ENCODE measurements at places on chromosomes 11 and 22.

DNA sequence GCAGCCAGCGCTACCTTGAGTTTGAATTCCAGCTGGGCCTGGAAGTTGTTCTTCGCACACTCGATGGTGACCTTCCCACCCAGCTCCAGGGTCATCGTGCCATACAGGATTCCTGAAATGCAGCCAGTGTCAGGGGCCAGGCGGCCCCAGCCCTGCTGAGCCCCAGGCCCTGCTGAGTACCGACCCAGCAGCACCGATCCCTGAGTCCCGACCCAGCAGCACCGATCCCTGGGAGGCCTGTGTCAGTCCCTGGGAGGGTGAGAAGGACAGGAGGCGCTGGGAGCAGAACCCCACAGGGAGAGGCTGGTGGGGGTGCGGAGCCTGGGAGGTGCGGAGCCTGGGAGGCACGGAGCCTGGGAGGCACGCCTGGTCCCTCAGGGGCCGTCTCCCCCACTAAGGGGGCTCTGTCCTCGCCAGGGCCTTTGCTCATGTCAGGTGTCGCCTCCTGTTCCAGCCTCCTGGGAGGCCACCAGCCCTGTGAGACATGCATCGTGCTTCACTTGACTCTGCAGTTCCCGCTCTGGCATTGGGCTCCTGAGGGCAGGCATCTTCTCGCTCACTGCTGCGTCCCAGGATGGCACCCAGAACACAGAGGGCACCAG is 37.1 kb upstream of the CARS1 start:
- no peak for DNase-seq

- no peak for DNase-seq
Measured at GRCh38 chr22:17493419-17493981, 69.8 kb upstream of the SLC25A18 start.

GRCh38 chr11:80638296-80638695 is 1197.5 kb upstream of the TENM4 start:
- peak; percentile 42 for DNase-seq

GRCh38 chr11:88337181-88337986 is at the start of gene CTSC:
Gene CTSC, minus strand, starts transcription at chr11:88337736. Its CDS starts 64 bp downstream, at chr11:88337672.
- DNase-seq: peak; percentile 94

DNA sequence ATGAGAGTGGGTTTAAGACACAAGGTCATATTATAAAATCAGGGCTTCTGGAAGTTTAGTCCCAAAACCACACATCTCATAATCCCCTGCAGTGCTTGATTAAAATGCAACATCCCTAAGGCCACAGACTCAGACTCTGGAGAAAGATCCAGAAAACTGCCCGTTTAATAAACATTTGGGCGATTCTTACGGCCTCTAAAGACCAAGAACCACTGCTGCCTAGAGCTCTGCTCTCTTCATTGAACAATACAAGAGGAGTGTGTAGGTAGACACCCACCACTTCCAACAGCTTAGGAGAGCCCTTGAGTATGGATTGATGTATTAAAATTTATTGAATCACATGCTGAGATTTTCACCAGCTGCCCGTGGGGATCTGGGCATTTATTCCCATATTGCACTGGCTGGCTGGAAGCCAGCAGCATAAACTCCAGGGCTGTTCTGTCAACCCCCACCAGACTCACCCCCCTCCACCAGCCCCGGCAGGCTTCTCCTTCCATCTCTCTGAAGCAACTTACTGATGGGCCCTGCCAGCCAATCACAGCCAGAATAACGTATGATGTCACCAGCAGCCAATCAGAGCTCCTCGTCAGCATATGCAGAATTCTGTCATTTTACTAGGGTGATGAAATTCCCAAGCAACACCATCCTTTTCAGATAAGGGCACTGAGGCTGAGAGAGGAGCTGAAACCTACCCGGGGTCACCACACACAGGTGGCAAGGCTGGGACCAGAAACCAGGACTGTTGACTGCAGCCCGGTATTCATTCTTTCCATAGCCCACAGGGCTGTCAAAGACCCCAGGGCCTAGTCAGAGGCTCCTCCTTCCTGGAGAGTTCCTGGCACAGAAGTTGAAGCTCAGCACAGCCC is 749 bp upstream of the BEST1 start:
- peak; percentile 35 for DNase-seq

DNA sequence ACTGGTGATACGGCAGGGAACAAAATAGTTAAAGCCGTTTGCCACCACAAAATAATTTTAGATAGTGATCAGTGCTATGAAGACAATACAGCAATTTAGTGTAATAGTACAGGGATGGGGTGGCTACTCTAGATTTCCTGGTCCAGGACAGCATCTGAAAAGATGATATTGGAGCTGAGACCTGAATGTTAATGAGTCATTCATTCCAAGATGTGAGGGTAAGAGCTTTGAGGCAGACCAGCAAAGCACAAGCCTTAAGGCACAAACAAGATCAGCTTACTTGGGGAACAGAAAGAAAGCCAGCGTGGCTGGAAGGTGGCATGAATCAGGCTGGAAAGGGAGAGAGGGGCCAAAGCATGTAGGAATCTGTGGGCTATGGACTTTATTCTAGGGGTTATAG is 132.3 kb downstream of the TRIM44 start:
- peak; percentile 67 for DNase-seq

- DNase-seq: no peak
Measured at GRCh38 chr11:86969258-86969657, 14.1 kb upstream of the FZD4 start.

DNA sequence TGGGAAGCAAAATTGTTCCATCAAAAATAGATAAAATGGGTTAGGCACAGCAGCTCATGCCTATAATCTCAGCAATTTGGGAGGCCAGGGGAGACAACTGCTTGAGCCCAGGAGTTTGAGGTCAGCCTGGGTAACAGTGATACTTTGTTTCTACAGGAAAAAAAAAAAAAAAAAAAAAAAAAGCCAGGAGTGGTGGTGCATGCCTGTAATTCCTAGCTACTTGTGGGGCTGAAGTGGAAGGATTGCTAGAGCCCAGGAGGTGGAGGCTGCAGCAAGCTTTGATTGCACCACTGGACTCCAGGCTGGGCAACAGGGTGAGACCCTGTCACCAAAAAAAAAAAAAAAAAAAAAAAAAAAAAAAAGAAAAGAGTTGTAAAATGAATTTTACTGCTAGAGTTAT is 49.6 kb downstream of the KIF18A start:
- no peak for DNase-seq

DNA sequence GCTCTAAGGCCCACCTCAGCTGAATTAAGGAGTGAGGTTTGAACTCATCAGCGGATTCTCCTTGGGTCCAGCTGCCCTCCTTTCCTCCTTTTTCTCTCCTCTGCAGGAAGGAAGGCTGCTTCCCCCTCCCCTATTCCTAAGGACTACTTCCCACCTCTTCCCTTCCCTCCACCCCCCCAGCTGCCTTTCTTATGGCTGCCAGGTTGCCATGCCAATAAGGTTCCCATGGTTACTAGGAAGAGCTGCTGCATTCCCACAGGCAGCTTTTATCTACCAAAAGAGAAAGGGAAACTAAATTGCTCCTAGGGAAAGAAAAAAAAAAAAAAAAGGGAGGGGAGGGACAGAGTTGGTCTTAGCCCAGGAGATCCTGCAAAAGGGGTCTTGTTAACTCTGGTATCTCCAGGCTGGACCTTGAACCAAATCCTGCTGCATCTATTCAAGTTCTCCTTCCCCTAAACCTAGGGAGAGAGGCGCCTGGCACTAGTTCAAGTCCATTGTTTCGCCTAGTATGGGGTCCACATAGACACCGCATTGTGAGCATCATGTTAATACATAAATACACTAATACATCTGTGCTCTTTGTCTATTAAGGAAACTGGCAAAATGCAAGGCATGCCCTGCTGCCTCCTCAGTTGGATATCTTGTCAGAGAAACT is 21.2 kb upstream of the FEZ1 start:
- DNase-seq: peak; percentile 64

GRCh38 chr11:66069715-66070603 is at the start of gene PACS1:
Gene PACS1, plus strand, starts transcription at chr11:66070272. Its CDS starts 215 bp downstream, at chr11:66070487.
- peak; percentile 81 for DNase-seq

- DNase-seq: peak; percentile 9
Measured at GRCh38 chr11:127998421-127998820, 588.9 kb downstream of the ETS1 start.

- peak; percentile 69 for DNase-seq
Measured at GRCh38 chr11:57546869-57547475, 9.6 kb downstream of the SMTNL1 start.

DNA sequence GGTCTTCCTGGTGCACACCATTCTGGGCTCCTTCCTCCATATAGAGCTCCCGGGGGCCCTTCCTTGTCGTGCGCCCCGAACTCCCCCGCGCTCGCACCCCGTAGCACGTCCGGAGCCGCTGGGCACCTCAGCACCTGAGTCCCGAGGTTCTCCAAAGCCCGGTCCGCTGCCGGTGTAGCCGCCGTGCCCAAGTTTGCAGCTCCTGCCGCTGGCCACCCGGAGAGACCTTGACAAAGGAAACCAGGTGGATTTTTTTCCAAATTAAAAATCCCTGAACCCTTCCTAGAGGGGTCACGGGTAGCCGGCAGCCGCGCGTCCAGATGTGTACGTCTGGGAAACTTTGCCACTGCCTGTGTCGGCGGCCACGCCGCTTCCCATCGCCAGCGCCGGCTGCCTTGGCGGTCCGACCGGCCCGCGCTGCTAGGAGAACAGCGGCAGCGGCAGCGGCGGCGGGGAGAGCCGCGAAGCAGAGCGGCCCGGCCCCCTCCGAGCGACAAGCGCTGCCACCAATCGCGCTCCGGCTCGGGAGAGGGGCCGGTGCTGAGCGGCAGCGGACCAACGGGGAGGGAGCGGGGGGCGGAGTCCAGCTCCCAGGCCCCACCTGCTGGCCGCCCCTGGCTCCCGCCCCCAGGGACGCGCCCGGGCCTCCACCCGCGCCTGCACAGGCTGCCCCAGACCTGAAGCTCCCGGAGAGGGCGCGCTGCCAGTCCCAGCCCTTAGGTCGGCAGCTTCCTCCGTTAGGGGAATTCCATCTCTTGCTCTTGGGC is at the start of gene GALNT18:
Gene GALNT18 (minus strand): TSS at position 433 of the 767 bp plus-strand sequence.
- peak; percentile 98 for DNase-seq

- DNase-seq: no peak
Measured at GRCh38 chr11:3942160-3942955, 86.9 kb downstream of the STIM1 start.

GRCh38 chr11:36567694-36568093 is at the start of gene RAG1:
Gene RAG1, plus strand, starts transcription at chr11:36568007. Its CDS starts 5,298 bp downstream, at chr11:36573305.
- DNase-seq: no peak

GRCh38 chr11:7635137-7635536 is 38.2 kb downstream of the CYB5R2 start:
- no peak for DNase-seq

- no peak for DNase-seq
Measured at GRCh38 chr11:71272161-71272560, 19.8 kb upstream of the SHANK2 start.

DNA sequence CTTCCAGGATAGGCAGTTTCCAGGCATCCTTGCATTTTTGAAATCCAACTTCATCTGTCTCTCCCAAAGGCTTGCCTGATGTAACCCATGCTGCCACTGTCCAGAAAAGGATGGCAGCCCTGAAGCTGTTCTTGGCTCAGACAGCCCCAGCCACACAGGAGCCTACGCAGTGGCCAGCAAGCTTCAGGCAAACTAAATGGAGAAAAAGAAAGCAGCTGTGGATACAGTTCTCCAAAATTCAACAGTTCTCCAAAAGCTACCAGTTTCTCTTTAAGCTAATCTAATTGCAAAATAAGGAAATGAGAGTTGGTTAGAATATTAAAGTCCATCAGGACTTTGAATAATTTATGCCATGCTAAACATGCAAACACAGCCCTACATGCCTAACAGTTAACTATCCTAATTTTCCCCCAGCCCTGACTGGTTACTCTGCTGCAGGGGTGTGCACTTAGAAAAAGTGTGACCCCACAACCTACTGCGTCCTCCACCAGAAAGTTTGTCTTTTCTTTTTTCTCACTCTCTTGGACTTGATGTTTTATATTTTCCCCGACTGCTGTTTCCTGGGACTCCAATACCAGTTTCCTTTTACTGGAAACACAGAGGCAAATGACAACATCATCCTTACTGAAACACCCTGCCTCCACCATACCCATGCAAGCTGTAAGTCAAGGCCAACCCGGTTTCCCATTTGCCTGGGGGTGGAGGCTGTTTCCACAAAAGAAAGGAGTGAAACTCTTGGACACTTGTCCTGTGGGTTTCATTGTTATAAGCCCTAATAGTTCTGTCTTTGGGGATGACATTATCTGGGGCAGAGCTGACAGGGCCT is 69.1 kb upstream of the OR5AN1 start:
- no peak for DNase-seq

- DNase-seq: no peak
Measured at GRCh38 chr22:50739894-50740293, 1.9 kb downstream of the ACR start.

DNA sequence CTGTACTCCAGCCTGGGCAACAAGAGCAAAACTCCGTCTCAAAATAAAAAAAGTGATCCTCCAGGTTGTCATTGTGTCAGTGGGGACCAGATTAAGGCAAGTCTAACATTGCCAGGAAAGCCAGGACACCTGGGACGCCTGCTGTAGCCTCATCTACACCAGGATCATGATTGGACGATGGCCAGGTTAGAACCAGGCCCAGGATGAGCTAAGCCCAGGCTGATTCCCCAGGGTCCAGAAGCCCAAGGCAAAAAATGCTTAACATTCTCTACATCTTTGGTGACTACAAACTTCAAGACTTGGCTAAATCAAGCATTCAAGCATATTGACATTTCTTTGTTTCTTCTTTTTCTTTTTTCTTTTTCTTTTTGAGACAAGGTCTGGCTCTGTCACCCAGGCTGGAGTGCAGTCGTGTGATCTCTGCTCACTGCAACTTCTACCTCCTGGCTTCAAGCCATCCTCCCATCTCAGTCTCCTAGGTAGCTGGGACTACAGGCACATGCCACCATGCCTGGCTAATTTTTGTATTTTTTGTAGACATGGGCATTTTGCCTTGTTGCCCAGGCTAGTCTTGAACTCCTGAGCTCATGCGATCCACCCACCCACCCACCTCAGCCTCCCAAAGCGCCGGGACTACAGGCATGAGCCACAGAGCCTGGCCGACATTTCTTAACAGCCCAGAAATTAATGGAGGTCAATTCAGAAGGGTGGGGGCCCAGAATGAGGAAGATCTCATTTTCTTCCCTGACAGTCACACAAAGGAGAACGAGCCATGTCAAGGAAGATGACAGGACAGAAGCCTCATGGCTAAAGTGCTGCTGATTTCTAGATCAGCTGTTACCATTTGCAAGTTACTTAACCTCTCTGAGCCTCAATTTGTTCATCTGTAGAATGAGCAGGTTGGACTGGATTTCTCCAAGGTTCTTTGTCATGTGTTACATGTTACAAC is 12.5 kb upstream of the PTPRJ start:
- peak; percentile 53 for DNase-seq

GRCh38 chr22:42720263-42721044 is at the start of gene A4GALT:
Gene A4GALT, minus strand, starts transcription at chr22:42720870. Its CDS starts 26,919 bp downstream, at chr22:42693951.
- DNase-seq: peak; percentile 25

GRCh38 chr11:95066716-95067038 is at the start of gene SRSF8:
Gene SRSF8, plus strand, starts transcription at chr11:95066919. Its CDS starts 308 bp downstream, at chr11:95067227.
- DNase-seq: no peak

DNA sequence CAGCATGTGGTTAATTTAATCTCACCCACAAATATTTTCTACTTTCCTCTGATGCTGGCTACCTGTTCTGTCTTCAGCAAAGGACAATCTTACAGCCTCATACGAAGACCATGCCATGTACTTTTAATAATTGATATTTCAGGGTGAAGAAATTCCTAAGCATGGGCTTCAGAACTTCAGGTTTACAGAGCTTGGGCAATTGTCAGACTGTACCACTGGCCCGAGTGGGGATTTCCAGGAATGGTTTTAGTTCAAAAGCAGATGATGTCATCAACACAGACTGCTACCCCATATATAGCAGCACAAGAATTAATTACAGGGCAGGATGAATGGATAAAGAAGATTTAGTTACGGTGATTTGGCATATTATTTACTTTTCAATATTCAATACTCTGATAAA is 171.8 kb downstream of the ETS1 start:
- peak; percentile 78 for DNase-seq

GRCh38 chr22:49767355-49768062 is 60.2 kb downstream of the BRD1 start:
- DNase-seq: peak; percentile 62

Data from kidney tubule cell (primary cell).